ENCODE measurements at places on chromosomes 6 and 20.

- no peak for DNase-seq
Observed at GRCh38 chr6:107728564-107728897, 95.6 kb downstream of the SCML4 start.

DNA sequence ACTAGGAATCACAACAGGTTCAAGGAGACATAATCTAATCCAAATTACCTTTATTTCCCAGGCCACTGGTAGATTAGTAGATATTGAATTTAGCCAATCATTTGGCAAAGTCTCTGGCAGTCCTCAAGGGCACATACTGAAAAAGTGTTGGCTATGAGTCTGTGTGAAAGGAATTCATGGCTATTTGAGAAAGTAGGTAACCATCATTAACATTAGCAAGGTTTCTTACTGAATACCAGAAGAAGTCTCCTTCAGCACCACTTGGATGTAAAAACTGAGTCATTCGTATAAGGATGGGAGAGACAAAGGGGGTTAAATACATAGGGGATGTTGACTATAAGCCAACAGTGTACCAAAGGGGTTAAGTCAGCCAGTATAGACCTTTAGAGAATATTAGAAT lies 36.7 kb downstream of the AGPAT4 start:
- no peak for DNase-seq

GRCh38 chr6:127851197-127851596 lies 49.7 kb downstream of the THEMIS start:
- DNase-seq, result peak; percentile 10

GRCh38 chr6:1809291-1809988 lies 199.7 kb downstream of the FOXC1 start:
- no peak for DNase-seq

DNA sequence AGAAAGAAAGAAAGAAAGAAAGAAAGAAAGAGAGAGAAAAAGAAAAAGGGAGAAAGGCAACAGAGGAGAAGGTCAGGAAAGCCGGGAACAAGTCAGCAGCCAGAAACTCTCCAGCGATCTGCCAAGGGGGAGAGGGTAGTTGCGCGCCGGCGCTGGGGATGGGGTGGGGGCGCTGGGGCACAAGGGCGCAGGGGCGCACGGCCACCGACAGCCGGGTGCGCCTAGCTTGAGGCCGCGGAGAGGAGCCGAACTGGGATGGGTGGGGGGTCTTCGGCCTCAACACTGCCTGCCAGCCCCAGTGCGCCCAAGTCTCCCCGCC lies 533 bp upstream of the RSPO3 start:
- no peak for DNase-seq

DNA sequence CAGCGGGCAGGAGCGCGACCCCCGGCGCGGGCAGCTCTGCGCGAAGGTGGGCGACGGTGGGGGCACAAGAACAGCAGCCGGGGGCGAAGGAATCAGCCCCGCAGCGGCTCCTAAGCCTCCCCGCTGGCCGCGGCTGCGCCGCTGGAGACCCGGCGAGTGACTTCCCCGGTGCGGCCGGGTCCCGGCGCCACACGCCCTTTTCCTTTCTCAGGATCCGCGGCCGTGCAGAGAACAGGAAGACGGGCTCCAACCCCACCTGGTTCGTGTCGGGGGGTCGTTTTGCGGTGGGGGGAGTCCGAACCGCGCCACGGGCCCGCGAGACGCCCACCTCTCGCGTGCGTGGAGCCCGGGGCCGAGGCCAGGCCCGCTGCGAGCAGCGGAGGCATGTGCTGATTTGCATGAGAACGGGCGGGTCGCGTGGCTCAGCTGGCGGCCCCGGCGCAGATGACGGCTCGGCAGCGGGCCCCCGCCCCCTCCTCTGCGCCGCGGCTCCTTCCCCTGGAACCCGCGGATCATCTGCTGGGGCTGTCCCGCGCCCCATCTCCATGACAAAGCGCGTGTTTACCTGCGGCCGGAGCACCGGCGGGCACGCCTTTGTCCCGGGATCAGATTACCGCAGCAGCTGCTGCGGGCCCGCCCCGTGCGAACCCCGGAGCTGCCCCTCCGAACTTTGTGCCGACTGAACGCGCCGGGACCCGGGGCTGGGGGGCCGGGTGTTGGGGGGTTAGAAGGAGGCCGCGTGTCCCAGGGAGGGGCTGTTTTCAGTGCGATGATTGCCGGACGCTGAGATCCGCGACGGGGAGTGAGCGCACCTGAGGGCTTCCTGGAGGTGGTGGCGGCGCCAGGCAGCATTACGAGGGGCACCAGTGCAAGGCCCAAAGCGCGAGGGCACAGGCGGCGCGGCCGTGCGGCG lies 4.9 kb upstream of the DLL1 start:
- DNase-seq, result no peak

GRCh38 chr20:64247970-64248841 lies 7.3 kb upstream of the PCMTD2 start:
- no peak for DNase-seq

GRCh38 chr20:10672624-10673127 lies 1.1 kb downstream of the JAG1 start:
- peak; percentile 57 for DNase-seq

- no peak for DNase-seq
Observed at GRCh38 chr20:48149902-48150301, 364.6 kb upstream of the SULF2 start.

- DNase-seq, result no peak
Observed at GRCh38 chr20:19292254-19292653, 79.8 kb downstream of the SLC24A3 start.

DNA sequence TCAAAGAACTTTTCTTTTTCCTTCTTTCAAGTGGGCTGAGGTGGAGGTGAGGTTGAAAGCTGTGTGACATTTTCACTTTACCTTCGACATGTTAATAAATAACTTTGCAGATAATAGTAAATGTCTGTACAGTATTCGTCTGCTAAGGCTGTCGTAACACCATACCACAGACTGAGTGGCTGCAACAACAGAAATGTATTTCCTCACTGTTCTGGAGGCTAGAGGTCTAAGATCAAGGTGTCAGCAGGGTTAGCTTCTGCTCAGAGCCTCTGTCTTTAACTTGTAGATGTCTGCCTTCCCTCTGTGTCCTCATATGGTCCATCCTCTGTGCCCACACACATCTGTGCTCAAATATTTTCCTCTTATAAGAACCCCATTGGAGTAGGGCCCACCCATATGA lies 14.9 kb downstream of the PHACTR2 start:
- no peak for DNase-seq

- peak; percentile 49 for DNase-seq
Observed at GRCh38 chr20:49990271-49990720, 7.5 kb downstream of the SNAI1 start.

DNA sequence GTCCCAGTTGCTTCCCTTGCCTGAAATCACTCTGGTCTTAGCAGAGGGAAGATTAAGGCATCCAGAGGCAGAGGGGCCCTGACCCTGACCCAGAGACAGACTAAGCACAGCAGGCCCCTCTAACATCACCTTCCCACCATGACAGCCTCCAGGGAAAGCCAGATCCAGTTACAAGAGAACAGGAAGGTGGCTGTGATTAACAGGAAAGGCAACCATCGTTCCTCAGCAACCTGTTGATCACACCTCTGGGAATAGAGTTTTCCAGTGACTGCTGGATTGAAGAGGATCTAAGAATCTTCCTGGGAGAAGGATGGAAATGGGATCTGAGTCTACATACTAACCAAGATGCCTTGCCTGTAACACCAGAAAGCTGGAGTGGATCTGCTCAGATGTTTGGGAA lies 5.2 kb upstream of the TREM1 start:
- no peak for DNase-seq

DNA sequence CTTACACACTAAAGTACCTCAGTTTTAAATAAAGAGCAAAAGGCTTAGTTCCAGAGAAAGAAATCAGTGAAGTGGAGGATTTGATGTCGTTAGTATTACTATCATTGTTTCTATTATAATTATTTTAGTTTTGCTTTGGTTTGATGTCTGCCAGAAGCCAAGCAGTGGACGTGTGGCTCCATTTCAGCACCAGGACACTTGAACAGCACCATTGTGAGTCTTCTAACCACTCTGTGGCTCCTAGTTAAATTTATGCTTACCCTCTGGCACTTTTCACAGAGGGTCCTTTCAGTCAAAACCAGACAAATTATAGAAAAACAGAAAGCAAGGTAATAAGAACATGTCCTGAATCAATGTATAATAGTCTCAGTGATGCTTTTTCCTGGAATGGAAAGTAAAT lies 3.4 kb downstream of the COL9A1 start:
- peak; percentile 29 for DNase-seq

GRCh38 chr6:44701637-44702101 lies 314.2 kb downstream of the CDC5L start:
- peak; percentile 42 for DNase-seq

Data from fibroblast of pulmonary artery (primary cell).